ENCODE measurements at places on chromosomes 2 and 18. TPM values are rescaled to one million over a fixed set of nuclear protein-coding genes. Genes with fewer than 3 reads are reported as not detected.

Gene SERPINB3
- total RNA-seq: 464 TPM

GRCh38 chr18:48548921-48549320, 10.1 kb downstream of the CTIF start:
- no peak for DNase-seq

DNA sequence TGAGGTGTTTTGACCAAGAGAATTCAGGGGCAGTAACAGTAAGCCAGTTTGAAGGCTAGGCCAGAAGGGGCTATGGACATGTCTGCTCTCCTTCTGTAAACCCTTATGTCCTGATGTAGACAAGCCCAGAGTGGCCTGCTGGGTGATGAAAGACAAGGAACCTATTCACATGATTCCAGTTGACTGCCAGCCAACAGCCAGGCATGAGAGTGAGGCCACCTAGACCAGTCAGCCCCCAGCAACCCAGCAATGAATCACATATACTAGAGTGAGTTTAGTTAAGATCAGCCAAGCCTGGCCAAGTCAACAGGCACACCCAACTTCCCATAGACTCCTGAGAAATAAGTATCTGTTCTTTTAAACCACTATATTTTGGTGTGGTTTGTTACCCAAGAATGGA, 1889.7 kb upstream of the CELF4 start:
- no peak for DNase-seq

Gene ARHGAP15
- 9.1 TPM for total RNA-seq

- no peak for DNase-seq
These were observed 64.3 kb upstream of the RTN4 start for GRCh38 chr2:55114597-55114996.

Gene NLRC4
- total RNA-seq: 0.74 TPM

GRCh38 chr2:19185086-19185485, 173.3 kb downstream of the OSR1 start:
- DNase-seq: no peak

DNA sequence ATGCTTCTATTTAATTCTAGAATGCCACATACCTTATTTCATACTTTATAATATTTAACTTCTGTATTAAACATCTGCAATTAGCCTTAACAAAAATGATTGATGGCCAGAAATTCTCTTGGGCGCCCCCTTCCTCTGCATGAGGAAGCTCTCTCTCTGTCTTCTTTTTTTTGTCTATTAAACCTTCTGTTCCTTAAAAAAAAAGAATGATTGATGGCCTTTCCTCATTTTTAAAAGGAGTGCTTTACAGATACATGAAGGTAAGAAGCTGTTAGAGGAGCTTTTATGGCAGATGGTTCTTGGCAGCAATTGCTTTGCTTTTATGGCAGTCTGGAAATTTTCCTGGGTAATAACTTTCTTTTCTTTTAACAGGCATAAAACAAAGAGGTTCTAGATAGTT, 526.9 kb downstream of the SLC4A3 start:
- no peak for DNase-seq

DNA sequence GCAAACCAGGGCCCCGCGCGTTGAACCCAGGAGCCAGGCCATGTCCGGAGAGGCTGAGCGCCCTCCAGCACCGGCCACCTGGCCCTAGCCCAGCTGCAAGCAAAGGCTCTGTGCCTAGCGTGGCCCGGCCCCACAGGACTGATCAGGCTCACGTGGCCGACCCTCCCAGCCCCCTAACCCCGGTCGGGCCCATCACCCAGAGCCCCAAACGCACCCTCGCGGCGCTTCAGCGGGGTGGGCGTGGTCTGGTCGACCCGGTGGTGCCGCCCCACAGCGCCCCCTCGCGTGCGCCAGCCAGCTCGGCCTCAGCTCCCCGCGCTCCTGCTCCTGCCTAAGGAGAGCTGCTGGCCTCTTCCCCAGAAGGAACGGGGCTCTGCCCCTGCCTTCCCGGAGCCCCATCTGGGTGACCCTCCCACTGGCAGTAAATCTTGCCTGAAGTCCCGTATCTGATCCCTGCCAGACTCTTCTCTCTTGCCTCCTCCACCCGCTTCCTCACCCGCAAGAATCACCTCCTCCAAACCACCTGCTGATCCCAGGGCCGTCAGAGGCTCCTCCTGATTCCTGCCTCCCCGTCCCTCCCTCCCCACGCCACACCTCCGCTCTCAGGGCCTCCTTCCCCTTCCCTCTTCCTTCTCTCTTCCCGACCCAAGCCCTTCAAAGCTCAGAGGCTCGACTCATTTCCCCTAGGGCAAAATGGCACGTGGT, 12.3 kb upstream of the TEX51 start:
- DNase-seq: peak; percentile 95

GRCh38 chr18:59200787-59201186, 19.2 kb upstream of the GRP start:
- DNase-seq: no peak

GRCh38 chr2:11145350-11145749, 9.9 kb upstream of the SLC66A3 start:
- no peak for DNase-seq

GRCh38 chr2:174012347-174013314, 47.5 kb upstream of the SP3 start:
- DNase-seq: no peak

- peak; percentile 80 for DNase-seq
These were observed 64.9 kb downstream of the XDH start for GRCh38 chr2:31349684-31350083.

Gene CENPA
- total RNA-seq: not detected

Gene SRD5A2
- 2.9 TPM for total RNA-seq

DNA sequence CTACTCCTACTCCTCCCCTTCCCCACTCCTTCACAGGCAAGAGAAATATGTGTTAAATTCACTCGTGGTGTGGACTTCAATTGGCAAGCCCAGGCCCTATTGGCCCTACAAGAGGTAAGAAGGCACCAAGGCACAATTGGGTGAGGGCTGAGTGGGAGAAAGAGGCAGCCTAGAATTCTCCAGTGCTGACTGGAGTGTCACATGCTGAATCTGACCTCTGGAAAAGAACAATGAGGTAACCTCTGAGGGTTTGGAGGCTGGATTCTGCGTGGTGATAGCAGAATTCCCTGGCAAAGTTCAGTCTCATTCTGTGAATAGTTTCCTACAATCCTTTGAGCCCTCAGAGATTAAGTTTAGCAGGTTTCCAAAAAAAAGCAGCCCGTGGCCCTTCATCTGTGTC, 6.9 kb downstream of the CENPA start:
- DNase-seq: no peak

Gene YES1
- 92.1 TPM for total RNA-seq

Gene LYG1
- total RNA-seq: not detected

Data from vagina (tissue), 2 donors.